SK-MEL-5 (cell line): ENCODE measurements at places on chromosomes 2 and 18.

DNA sequence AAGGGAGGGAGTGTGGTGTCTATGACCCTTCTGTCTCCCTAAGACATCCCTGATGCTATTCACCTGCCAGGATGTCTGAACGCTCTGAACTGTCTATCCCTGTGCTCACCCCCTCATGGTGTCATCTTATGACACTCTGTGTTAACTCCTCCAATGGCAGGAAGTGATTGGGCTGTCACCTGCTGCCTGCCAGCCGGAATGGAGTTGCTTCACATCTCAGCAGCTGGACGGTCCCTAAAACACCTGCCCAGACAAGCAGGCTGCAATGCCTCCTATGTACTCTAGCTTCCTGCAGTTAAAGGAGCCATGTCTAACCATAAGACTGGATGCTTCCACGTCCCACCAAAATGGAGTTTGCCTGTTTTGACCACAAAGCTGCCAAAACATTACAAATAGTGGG lies 99.9 kb downstream of the CPO start:
- no peak for DNase-seq

- peak; percentile 98 for DNase-seq
These were observed at the start of gene COX7A2L for GRCh38 chr2:42360890-42361727. TSS of gene COX7A2L (minus strand) at chr2:42361217. CDS start at chr2:42361161, 56 bp downstream.

DNA sequence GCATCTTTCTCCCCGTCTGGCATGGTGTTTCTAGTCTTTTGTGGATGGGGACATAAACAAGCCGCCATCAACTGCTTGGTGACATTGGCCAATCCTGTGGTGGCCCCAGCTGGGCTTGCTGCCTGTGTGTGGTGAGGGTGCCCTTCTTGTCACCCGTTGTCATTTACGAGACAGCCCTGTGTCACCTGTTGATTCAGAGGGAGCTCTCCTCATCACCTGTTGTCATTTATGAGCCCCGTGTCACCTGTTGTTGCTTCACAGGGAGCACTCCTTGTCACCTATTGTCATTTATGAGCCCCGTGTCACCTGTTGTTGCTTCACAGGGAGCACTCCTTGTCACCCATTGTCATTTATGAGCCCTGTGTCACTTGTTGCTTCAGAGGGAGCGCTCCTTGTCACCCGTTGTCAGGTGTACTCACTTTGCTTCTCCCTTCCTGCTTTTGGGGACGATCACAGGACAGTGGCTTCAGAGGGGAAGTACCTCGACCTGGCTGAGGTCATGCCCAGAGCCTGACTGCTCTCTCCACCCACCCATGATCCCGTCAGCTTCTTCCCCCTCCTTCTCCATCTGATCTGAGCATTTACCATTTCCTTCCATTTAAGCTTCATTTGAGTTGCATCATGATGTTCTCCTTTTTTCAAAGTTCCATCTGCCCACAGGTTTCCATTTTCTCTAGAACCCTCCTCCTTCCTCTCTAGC lies 29.1 kb downstream of the HPCAL1 start:
- no peak for DNase-seq

- no peak for DNase-seq
These were observed 25.5 kb upstream of the SNED1 start for GRCh38 chr2:240972636-240973521.

DNA sequence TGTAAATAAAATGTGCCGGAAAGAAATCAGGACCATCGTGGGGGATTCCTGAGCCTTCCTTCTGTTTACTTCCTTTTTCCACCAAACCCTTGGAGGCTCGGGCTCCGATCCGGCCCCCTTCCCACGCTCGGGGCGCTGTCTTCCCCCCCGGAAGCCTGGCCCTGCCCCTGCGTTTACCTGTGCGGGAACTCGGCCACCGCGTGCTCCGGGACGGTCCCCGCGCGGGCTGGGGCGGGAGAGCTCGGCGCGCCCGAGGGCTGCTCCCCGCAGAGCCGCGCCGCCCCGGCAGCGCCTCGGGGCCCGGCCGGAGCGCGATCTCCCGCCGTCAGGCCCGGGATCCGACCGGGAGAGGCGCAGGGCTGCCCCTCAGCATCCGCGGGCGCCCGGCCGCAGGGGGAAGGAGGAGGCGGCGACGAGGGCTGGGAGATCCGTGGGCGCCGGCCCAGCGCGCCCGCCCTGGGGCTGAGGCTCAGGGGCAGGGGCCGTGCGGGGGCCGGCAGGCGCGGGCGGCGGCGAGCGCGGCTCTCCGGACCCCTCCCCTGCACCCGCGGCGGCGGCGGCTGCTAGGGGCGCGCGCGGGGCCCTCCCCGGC lies 435 bp downstream of the ADCY3 start:
- no peak for DNase-seq

DNA sequence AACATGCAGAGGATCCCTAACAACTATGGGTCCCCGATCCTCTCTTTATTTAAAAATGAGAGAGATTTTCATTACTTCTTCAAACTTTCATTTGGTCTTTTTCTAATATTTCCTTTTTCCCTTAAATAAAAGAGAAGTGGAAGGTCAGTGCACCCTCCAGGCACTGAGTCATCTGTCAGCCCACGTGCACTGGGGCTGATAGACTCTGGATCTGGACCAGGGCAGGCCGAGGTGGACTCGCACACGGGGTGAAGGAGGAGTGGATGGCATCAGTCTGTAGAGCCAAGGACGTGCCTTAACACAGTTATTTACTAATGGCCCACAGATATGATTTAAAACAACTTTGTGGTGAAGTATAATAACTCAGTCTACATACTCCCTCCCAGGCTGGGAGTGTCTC lies 214.4 kb upstream of the TMEM200C start:
- DNase-seq = no peak

DNA sequence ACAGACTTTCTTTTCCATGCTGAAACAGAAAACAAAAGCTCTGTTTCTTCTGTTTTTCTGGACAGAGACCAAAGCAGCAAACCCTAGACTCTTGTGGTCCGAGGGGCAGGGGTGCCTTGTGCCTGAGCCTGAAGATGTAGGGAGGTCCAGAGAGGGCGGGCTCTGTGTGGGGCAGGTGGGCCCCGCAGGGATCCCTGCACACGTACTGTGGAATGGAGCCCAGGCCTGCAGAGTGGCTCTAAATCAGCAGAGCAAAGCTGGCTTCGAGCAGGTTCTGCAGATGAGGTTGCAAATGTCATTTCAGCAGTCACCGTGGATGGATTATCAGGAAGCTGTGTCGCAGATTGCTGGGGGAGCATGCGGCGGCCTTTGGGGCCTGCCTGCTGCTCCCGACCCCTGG lies 438.6 kb downstream of the RNF144A start:
- no peak for DNase-seq

DNA sequence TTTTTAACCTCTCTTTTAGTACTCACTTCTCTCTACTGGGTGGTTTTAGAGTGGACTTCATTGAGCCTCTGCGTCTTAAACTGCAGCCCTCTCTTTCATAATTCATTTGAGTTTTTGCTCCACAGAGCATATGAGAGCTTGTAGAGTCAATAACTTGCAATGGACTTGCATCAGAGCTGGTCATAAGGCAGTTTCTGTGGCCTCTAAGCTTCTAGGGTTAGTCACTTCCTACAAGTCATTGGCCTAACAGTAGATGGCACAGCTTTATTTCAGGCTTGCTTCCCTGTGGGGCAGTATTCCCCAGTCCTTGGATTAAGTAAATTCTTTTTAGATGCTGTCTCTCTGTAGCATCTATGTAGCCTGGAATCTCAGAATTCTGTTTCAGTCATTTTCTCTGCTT lies 1435.7 kb downstream of the LRP1B start:
- DNase-seq = peak; percentile 52

DNA sequence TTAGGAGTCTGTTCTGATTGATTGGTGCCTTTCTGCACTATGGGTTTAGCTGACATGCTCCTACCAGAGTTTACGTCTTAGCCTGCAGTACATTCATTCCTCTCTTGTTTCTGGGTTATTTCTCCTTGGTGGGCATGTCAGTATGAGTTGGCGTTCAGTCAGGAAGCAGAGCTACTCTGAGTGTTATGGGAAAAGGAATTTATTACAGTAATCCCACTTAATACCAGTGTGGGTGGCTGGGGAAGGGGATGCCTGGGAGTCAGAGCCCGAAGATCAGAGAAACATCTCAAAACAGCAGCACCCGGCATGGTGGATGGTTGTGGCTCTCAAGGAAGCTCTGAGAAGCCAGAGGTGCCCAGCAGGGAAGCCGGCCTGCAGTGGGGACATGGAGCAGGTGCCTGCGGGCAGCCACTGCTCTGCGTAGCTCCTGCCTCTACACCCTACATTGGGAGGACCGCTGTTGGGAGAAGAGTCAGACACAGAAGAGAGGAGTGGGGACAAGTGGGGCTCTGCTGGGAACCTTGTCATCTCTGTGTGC lies 48.9 kb downstream of the RAB31 start:
- no peak for DNase-seq

- no peak for DNase-seq
These were observed 12.9 kb downstream of the TTL start for GRCh38 chr2:112494828-112495227.

DNA sequence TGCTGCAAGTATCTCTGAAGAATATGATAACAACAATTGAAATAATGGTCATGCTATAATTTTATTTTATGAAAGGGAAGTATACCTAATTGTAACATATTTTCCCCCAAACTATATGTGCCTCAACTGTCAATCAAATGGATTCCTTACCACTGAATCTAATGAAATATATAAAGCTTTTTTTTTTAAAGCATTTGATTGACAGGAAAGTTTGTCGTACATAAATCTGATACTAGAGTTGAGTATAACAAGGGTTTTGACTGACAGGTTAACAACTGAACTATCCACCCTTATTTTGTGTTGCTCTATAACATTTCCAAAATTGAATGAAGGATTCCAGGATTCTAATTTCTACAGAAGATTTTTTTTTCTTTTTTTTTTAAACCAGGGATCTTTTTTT lies 1333.3 kb upstream of the SLC39A10 start:
- DNase-seq = no peak

GRCh38 chr2:225008935-225009334 lies 33.3 kb downstream of the DOCK10 start:
- peak; percentile 64 for DNase-seq

DNA sequence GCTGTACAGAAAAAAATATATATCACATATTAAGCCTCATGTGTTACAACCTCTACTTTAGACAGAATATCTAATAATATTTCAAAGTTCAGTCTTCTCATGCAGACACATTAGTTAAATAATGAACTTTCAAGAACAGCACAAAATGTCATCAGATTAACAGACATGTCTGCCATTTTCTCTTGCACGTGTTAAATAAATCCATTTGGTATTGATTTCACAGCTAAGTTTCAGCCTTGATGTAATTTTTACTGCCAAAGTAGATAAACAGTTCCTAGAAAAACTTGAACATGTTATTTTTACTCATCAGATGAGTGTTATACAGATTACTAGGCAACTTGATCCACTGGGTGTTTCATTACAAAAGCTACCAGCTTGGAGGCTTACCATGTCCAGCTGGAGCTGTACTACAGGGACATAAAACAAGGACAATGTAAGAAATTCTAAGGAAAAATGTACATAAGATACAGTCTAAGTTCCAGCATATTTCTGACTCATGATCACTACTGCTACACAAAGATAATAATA lies 290.7 kb upstream of the DDX18 start:
- DNase-seq = no peak

DNA sequence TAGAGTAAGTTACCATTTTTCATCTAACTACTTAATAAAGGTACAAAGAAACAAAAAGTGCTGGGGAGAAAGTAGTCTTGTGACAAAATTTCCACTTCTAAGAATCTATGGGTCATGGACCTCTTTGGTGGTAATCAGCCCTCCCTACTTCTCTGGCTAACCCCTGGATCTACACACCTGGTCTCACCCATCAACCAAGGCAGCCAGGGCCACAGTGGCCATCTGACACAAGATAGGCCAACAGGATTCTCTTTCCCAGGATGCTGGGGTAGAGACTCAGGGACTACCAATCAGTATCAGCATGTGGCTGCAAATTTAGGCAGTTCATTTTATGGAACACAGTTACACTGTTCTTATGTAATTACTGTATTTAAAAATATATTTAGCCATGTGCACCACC lies 17.8 kb downstream of the RNF149 start:
- no peak for DNase-seq

GRCh38 chr2:130258356-130258755 lies 60.1 kb upstream of the TUBA3E start:
- no peak for DNase-seq

GRCh38 chr2:205797866-205798265 lies 115.6 kb downstream of the NRP2 start:
- DNase-seq = no peak

DNA sequence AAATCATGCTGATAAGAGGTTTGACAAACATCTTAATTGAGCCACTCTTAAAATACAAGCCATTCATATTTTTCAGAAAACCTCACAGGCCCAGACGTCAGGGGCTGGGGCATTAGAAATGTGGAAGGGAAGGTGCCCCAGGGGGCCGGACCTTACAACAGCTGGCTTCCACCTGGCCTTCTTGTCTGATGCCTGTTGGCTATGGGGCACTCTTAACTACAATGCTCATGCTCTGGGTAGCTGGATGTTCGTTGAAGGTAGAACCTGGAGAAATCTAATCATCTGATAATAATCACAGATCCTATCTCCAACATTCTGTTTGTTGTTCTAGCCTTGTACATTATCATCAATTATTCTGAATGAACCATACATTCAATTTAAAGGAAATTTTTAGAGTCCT lies 156.9 kb upstream of the SOX11 start:
- DNase-seq = no peak

DNA sequence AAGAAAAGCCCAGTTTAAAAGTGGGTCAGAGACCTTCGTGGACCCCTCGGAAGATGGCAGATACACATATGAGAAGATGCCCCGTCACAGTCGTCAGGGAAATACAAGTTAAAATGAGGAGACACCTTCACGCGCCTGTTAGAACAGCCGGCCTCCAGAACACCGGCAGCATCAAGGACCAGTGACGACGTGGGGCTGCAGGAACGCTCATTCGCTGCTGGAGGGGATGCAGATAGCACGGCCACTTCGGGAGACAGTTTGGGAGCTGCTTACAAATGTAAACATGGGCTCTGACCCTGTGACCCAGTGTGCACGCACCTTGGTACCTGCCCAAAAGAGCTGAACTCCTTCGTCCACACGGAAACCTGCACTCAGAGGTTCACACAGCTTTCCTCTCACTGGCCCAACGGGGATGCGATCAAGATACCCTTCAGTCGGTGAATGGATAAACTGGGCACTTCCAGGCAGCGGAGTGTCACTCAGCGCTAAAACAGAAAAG lies 83.7 kb upstream of the CTDP1 start:
- DNase-seq = no peak

DNA sequence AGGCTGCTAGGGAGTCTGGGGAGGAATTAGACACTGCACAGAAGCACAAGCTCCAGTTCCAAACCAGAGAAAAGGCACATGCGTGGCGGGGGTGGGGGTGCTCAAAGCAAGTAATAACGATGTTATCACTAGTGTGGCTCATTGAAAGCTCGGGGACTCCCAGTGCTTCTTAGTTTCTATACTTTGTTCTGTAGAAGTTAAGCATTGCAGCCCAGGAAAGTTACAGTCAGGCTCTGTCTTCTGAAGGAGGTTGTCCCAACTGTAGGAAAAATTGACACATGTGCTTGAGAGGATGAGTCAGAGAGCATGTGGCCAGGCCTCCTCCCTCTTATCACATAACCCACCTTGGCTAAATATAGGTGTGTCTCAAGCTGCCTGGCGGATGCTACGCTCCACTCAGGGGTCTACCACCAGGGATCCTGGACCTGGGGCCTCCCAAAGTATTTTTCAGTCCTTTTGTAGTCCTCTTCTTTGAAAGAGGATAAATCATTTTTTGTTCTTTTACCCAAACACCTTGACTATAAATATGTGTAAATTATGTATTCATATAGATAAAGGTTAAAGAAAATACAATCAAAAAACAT lies 3.8 kb downstream of the GALNT5 start:
- DNase-seq = peak; percentile 17

- DNase-seq = no peak
These were observed 240.3 kb upstream of the FBXO11 start for GRCh38 chr2:48146552-48146951.
